ENCODE measurements at places on chromosomes 13 and 19. TPM values are rescaled to one million over a fixed set of nuclear protein-coding genes. Genes with fewer than 3 reads are reported as not detected.

Gene ANGPTL8
- not detected for total RNA-seq

DNA sequence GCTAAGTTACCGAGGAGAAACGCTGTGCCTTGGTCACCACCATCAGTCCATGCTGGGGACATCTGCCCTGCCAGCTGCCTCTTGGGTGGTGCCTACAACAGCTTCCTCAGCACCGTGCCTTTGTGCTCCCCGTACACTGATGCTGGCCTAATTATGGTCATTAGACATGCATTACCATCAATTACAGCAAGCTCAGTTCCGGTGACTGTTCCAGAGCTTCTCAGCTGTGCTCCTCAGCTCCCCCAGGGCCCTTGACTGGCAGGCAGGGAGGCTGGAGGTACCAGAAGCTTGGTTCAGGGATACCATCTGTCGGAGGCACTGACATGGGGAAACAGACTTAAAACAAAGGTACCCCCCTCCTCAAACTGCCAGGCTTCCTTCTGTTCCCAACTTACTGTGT, 40.2 kb downstream of the CILP2 start:
- no peak for DNase-seq

DNA sequence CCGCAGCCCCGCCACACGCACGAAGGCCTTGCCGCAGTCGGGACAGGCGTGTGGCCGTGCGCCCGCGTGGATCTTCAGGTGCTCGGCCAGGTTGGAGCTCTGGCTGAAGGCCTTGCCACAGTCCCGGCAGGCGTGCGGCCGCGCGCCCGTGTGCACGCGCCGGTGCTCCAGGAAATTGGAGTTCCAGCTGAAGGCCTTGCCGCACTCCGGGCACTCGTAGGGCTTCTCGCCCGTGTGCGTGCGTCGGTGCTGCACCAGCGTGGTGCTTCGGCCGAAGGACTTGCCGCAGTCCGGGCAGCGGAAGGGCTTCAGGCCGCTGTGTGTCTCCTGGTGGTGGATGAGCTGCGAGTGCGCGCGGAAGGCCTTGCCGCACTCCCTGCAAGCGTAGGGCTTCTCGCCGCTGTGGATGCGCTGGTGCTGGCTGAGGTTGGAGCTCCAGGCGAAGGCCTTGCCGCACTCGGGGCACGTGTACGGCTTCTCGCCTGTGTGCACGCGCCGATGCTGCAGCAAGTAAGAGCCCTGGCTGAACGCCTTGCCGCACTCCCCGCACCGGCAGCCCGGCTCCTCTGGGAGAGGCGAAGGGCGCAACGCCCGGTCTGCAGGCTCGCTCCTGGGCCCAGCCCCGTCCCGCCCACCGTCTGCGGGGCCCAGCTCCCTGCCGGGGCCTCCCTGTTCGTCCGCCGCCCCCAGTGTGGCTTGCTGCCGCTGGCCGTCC, 3.6 kb upstream of the A1BG start:
- peak; percentile 73 for DNase-seq

GRCh38 chr19:812747-813218, 9.0 kb downstream of the PLPPR3 start:
- no peak for DNase-seq

- no peak for DNase-seq
Measured at GRCh38 chr13:98540476-98540875, 36.4 kb downstream of the STK24 start.

DNA sequence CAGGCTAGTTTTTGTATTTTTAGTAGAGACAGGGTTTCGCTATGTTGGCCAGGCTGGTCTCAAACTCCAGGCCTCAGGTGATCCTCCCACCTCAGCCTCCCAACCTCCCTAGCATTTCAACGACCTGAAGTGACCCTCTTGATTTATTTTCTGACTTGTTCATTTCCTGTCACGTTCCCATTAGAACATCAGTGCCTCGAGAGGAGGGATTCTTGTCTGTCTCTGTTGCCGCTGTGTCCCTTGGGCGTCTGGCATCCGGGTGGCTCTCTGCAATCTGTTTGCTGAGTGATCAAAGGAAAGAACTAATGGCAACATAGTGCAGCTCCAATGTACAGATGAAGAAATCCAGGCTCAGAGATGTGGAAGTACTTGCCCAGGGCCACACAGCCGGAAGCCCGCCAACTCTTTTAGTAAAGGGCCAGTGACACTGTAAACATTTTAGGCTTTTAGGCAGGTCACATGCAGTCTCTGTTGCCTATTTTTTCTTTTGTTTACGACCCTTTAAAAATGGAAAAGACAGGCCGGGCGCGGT, 47.5 kb downstream of the NFIC start:
- DNase-seq: no peak

Gene LCP1
- total RNA-seq: 13.2 TPM

GRCh38 chr19:47305309-47305751, 4.3 kb upstream of the C5AR1 start:
- DNase-seq: no peak

- DNase-seq: no peak
Measured at GRCh38 chr19:10701955-10702525, 801 bp downstream of the QTRT1 start.

Gene ZNF544
- 28.1 TPM for total RNA-seq

DNA sequence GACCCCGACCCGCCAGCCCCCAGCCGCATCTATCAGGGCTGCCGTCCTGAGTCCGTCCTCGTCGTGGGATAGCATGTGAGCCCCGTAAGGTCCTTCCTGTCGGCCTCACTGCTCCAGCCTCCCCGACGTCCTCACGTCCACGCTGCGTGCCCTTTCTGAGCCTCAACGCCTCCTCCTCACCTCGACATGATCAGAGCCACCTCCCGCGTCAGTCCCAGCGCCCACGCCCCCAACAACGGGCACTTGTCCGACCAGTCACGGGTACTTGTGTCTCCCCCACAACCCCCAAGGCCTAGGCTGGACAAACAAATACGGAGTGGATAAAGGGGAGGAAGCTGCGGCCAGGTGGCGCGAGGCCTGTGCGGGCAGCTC, 665 bp downstream of the ZNF497 start:
- DNase-seq: no peak

- no peak for DNase-seq
Measured at GRCh38 chr13:33205804-33206221, 79.7 kb downstream of the STARD13 start.

Gene CILP2
- total RNA-seq: 0.24 TPM

Gene EFNB2
- 17.8 TPM for total RNA-seq

DNA sequence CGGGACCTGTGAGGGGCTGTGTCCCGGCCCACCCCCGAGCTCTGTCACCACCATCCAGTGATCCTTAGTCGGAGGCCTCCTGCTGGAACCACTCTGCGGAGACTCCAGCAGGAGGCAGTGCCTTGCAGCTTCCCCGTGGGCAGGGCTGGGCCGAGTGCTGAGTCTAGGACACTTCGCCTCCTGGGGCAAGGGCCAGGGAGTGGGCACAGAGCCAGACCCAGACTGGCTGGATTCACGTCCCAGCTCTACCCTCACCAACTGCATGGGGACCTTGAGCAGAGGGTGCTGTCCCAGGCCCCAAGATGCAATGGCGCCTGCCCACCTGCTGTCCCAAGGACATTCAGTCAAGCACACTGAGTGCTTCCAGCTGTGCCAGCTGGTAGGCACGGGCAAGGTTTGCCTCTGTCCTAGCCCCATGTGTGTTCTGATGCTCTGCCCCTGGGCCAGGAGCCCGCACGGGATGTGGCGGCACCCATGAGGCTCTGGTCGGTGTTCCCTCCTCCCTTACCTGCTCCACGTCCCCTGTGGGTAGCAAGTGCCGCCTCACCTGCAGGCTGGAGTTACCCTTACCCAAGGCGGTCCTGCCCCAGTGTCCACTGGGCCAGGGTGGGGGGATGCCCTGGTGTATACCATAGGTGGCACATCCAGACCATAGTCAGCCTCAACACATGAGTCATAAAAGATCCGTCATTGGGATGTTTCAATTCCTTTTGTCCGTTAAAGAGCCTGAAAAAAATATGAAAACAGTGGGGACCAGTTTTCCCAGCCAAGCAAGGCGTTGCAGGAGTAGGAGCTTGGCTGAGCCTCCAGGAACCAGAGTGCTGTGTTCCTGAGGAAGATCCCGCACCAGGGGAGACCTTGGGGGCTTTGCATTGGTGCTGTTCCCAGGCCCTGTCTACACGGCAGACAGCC, 7.4 kb downstream of the FZR1 start:
- no peak for DNase-seq

DNA sequence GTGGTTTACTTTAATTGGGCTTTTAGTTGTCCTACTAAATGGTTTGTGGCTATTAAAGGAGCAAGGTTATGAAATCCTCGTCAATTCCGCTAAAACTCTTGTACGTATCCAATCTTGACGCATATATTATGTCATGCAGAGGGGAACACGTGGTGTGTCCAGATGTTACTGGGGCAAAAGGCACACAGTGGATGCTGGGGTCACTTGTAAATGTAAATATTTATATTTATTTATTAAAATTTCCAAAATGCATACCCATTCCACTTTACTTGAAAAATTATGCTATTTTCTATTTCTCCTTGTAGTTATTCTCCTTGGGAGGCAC, 36.7 kb upstream of the SLC46A3 start:
- DNase-seq: no peak

- no peak for DNase-seq
Measured at GRCh38 chr19:12665671-12666264, 774 bp downstream of the MAN2B1 start.

DNA sequence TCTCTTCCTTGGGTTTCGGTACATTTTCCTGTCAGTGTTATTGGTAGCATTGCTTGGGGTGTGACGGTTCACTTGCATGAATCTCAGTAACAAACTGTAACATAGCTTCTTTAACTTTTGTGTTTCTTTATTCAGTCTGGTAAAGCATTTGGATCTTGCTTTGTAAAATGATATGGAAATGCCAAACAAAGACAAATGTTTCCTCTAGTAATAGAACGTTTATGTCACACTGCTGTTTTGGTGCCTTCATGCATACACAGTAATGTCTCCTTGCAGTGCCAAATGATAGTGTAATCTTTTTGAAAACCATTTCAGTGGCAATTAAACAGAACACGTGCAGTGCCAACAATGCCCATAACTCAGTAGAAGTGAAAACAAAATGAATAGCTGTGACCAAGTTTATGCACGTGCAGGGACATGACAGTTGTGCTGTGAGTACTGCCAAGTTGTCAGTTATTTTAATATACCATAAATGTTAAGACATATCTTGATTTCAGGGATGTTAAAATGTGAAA, 110.8 kb downstream of the RXFP2 start:
- DNase-seq: no peak

Gene CPB2
- total RNA-seq: not detected

- DNase-seq: no peak
Measured at GRCh38 chr19:54916822-54917221, 10.9 kb downstream of the NCR1 start.

GRCh38 chr13:75325711-75326110, 156.3 kb downstream of the TBC1D4 start:
- DNase-seq: no peak

Gene NLRP7
- not detected for total RNA-seq

DNA sequence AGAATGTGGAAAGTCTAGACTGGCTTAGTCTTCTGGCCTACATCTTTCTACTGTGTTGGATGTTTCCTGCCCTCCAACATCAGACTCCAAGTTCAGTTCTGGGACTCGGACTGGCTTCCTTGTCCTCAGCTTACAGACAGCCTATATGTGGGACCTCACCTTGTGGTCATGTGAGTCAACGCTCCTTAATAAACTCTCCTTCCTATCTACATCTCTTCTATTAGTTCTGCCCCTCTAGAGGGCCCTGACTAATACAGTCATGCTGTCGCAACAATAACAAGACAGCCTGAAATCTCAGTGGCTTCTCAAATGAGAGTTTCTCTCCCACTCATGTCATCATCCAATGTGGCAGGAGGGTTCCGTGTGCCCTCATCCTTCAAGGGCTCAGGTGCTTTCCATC, 347.8 kb downstream of the MZT1 start:
- no peak for DNase-seq

DNA sequence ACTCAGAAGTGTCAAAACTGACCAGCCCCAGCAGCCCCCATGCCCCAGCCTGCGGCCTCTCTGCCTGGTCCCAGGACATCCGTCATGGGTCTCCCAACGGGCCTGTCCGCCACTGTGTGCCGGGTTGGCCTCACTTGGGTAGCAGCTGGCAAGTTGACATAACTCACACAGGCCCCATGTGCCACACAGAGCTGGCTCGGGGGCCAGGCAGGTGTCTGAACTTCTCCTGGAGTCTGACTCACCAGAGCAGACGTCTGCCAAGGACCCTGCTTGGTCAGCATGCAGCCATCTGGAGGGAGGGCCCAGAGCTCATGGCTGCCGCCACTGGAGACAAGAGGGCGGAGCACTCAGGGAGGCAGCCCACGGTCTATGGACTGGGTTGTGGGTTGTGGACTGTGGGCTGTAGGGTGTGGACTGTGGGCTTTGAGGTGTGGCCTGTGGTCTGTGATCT, 32.0 kb upstream of the TMEM255B start:
- DNase-seq: no peak

GRCh38 chr19:52987221-52987620, 24.5 kb upstream of the ZNF816 start:
- no peak for DNase-seq

DNA sequence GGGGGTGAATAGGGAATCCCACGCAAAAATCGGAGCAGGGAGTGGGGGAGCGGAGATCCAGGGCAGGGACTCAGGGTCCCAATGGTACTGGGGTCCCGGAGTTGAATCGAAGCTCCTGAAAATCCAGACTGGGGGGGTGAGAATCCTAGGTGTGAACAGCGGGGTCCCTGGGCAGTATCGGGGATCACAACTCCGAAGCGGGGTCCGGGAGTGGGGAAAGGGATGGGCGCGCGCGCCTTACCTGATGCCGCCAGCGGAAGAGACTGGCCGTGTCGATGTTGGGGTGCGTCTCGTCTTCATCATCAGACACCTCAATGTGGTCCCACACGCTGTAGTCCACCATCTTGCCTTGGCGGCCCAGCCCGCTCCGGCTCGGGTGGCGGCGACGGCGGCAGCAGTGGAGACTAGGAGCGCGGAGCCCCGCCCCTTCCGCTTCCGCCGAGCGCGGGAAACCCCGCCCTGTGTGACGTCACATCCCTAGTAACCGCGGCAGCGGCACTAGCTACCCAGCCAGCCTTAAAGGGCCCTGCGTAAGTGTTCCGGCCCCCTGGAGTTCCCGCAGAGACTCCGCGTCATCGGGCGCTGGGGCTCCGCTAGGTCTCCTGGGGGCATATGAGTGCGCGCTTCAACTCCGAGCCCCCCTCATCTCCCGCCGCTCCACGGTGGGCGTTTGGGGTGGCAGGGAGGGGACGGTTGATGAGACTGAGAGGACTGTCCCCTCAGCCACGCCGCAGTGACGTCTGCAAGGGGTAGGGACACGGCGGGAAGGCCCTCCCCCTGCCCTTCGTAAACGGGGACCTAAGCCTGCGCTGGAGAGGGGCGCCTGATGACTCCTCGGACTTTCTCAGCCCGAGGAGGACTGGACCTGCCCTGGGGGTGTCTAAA, at the start of gene CDC37:
Gene CDC37 (minus strand): TSS at position 406 of the 885 bp plus-strand sequence. CDS start 63 bp downstream, at position 343.
- peak; percentile 99 for DNase-seq

DNA sequence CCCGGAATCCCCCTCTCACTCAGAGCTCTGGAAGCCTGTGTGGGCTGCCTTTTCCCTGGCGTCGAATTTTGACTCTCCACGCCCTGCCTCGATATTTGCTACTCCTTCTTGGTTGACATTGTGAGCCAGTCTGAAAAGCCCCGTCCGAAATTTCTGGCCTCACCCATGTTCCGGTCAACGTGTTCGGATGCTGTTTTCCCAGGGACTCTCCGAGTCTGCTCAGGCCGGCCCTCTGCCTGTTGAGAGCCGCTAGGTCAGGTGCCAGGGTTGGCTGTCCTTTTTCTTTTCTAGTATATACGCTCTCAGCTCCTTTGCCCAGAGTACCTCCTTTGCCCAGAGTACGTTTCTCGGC, 6.8 kb upstream of the DGKH start:
- DNase-seq: peak; percentile 80

- no peak for DNase-seq
Measured at GRCh38 chr19:16201011-16201391, 3.3 kb downstream of the AP1M1 start.

Gene ZNF90
- 0.94 TPM for total RNA-seq

Gene KIR2DL4
- total RNA-seq: not detected
